Epithelial cell of esophagus (primary cell): ENCODE measurements at places on chromosomes 1 and 21.

- DNase-seq: no peak
These were observed 1272.7 kb downstream of the KCNT2 start for GRCh38 chr1:195335541-195335940.

DNA sequence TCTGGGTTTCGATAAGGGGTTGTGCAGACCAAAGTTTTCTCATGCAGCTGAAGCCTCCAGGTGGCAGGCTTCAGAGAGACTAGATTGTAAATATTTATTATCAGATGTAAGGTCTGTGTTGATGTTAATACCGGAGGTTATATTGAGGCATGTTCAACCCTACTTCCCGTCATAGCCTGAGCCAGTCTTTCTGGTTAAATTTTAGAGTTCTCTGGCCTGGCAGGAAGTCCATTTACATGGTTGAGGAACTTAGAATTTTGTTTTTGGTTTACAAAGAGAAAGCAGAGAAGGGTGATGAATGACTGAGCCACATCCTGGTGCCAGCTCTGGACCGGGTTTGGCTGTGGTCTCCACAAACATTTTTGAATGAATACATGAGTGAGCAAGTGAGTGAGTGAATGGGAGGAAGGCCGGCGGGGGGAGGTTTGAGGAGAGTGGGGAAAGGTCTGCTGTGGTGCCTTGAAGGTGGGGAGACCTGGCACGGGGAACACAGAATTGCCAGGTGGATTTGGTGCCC, 218.5 kb downstream of the DISC1 start:
- DNase-seq: no peak

GRCh38 chr1:3368059-3368458, 86.4 kb upstream of the ARHGEF16 start:
- DNase-seq: no peak

DNA sequence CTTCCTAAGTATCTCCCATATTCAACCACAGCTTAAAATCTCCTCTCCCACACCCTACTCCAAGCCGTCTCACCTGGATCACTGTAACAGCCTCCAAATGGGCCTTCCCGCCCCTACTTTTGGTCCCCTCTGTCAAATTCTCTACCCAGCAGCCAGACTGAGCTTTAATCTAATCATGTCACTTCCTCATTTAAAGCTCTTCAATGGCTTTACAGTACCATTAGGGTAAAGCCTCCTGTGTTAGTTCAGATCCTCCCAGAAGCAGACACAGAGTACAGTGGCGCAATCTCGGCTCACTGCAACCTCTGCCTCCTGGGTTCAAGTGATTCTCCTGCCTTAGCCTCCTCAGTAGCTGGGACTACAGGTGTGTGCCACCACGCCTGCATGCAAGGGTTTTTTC, 46.8 kb upstream of the PSEN2 start:
- no peak for DNase-seq

- DNase-seq: no peak
These were observed 47.5 kb upstream of the TDRD10 start for GRCh38 chr1:154454386-154455120.

DNA sequence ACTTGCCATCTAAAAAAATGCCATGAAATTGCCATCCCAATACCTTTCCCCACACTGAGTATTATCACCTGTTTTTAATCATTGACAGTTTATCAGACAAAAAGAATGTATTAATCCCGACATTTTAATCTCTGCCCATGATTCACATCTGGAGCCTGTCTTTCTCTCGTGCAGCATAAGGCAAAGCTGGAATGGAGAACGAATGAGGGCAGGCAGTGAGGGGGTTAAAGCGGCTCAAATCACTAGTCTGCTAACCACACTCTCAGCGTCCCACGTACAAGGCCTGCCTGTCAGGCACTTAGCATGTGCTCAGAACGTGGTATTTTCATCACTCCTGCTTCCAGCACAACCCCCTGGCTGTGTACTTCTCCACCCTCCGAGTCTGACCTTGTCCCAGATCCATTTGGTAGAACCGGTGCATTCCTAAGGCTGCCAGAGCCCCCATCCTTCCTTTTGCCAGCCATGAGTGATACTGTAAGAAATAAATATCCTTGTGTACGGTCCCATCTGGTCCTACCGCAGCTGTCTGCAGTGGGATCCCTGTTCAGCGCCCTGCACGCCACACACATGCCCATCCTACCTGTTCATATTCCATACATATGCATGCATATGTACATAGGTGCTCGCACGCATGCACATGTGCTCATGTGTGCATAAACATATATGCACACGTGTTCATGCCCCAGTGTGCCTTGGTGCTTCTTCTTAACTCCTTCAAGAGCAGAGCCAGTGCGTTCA, 34.6 kb upstream of the FHAD1 start:
- DNase-seq: no peak

- DNase-seq: no peak
These were observed 9.2 kb upstream of the CD84 start for GRCh38 chr1:160588468-160588867.

GRCh38 chr1:30044656-30045144, 678.7 kb downstream of the MATN1 start:
- no peak for DNase-seq

DNA sequence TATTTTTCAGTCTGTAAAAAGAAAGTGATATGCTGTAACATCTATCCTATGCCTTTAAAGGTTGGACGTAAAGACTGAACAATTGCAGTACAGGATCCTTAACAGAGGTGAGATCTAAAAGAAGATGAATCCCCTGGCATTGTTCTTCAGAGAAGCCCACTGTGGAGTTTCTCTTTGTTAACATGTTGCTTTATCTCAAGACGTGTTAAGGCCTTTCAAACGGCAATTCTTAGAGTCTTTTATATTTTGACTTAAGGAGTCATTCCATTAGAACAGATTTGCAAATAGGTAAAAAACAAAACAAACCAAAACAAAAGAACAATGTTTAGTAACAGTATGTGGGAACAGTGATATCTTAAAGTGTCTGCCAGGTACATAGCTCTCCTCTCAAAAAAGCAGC, 225.1 kb upstream of the ZP4 start:
- no peak for DNase-seq

DNA sequence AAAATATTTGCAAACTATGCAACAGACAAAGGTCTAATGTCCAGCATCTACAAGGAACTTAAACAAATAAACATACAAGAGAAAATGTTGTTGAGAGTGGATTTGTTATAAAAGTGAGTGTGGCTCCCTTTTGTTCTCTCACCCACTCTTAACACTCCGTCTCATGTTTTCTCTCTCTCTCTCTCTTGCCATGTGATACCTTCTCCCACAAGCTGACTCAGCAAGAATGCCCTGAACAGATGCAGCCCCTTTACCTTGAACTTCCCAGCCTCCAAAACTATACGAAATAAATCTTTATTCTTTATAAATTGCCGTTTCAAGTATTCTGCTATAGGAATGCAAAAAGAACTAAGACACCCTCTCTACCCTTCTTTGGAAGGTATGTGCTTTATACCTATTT, 234.1 kb downstream of the ADGRL2 start:
- DNase-seq: no peak

GRCh38 chr1:200808846-200809245, 63.9 kb upstream of the GPR25 start:
- no peak for DNase-seq

DNA sequence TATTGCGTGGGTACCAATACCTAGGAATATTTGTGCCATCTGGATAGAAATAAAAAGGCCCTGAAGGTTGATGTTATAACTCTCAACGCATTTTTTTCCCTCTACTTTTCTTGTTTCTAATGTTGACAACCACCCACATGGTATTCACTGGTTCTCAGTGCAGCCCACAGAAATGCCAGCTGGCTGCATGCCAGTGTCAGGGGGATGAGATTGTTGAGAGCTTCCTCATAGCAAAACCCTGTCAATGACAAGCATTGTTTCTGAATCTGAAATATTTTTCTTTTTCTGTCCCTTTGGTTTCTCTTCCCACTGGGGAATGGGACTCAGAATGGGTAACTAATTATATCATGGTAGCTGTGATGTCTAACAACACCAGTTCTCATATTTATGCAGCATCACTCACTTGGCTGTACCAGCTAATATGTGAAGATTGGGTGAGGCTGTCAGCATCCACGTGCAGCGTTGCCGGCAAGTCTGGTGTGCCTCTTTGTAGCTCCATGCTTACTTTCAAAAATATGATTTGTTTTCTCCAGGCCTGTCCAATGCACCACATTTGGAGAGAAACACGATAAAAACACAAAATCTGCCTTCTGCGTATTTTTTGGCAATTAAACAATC, 284.6 kb downstream of the PTBP2 start:
- peak; percentile 13 for DNase-seq

- no peak for DNase-seq
These were observed 1.3 kb downstream of the PRAMEF12 start for GRCh38 chr1:12774801-12775345.

GRCh38 chr1:65844296-65844695, 51.6 kb downstream of the PDE4B start:
- DNase-seq: no peak

GRCh38 chr1:238900334-238900865, 486.0 kb upstream of the CHRM3 start:
- DNase-seq: no peak
